ENCODE measurements at places on chromosomes 16 and 17. TPM values are rescaled to one million over a fixed set of nuclear protein-coding genes. Genes with fewer than 3 reads are reported as not detected.

The SPOP gene
- total RNA-seq: 61.6 TPM

The KCNH4 gene
- 0.43 TPM for total RNA-seq

The PLLP gene
- 0.51 TPM for total RNA-seq

The RNF222 gene
- total RNA-seq: 0.11 TPM

The KIFC3 gene
- total RNA-seq: 0.89 TPM

The HASPIN gene
- 21.3 TPM for total RNA-seq

The SHMT1 gene
- 45.1 TPM for total RNA-seq

The MFSD11 gene
- 17.6 TPM for total RNA-seq

The SRRM2 gene
- 518 TPM for total RNA-seq

The CARD14 gene
- total RNA-seq: 0.11 TPM

The HEATR9 gene
- total RNA-seq: 0.38 TPM

Data from activated CD8-positive, alpha-beta T cell treated with anti-CD3 and anti-CD28 coated beads for 36 hours (primary cell).